Stimulated activated CD4-positive, alpha-beta T cell treated with anti-CD3 and anti-CD28 coated beads, Interleukin-12 subunit alpha, Interleukin-12 subunit beta, amount 100 ng/mL, for 48 hours (primary cell): ENCODE measurements at places on chromosomes 11 and 22.

GRCh38 chr11:74465291-74465708 lies 2.0 kb downstream of the KCNE3 start:
- no peak for DNase-seq

GRCh38 chr11:118998388-118998717 lies 415 bp downstream of the CENATAC start:
- DNase-seq, result no peak

DNA sequence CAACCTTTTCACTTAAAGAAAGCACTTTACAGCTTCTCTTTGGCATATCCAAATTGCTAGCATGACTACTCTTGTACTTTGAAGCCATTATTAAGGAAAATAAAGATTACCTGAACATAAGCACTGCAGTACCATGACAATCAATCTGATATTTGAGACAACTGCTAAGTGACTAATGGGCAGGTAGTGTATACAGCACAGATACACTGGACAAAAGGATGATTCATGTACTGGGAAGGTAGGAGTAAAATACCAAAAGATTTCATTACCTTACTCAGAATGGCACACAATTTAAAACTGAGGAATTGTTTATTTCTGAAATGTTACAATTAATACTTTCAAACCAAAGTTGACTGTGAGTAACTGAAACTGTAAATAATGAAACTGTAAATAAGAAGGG lies 1054.3 kb upstream of the TENM4 start:
- no peak for DNase-seq

GRCh38 chr22:36052505-36052941 lies 23.9 kb upstream of the RBFOX2 start:
- no peak for DNase-seq

DNA sequence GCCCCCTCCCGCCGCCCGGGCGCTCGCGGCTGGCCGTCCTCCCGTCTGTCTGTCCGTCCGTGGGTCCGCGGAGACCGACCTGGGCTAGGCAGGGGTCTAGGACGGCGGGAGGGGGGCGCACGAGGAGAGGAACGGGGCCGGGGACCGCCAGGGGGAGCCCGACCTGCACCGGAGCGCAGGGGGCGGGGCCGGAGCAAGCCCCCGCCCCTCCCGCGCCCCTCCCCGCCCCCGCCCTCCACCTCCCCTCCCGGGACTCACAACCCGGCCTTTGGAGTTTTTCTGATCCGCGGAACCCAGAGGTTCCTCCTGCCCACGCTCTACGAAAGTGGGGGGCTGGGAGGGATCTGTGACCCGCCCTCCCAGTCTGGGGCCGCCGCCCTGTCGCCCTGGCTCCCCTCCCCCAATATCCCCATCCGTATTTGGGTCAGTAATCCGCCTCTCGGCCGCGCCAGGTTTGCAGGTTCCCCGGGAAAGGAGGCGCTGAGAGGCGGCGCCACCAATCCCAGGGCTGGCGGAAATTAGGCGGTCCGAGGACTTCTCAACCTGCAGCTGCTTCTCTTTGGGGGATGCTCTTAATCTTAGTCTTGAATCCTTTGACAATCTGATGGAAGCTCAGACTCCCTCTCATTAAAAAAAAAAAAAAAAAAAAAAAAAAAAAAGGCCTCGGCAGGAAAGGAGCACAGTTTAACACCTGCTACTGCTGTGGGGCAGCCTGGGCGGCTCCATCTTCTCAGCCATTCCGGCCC lies 925 bp upstream of the KCNJ11 start:
- peak; percentile 31 for DNase-seq

GRCh38 chr22:46092670-46093410 lies 57.5 kb upstream of the PPARA start:
- no peak for DNase-seq

DNA sequence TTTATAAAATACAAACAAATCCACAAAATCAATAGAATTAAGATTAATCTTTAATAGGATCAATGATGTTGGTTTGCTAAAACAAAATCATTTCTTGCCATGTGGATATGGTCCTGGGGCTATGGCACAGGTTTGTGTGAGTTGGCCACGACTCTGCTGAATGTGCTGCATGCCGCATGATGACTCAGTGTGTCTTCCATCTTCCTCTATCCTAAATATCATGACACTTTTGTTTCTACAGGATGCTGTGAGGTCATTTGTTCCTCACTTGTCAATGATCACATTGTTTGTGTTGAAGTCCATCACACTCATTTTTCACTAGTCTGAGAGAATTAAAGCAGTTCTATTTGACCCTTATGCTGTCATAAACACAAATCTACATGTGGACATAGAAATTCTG lies 167.2 kb upstream of the ZBED5 start:
- DNase-seq, result no peak

- DNase-seq, result no peak
Observed at GRCh38 chr11:64522036-64522435, 69.0 kb upstream of the SLC22A12 start.

DNA sequence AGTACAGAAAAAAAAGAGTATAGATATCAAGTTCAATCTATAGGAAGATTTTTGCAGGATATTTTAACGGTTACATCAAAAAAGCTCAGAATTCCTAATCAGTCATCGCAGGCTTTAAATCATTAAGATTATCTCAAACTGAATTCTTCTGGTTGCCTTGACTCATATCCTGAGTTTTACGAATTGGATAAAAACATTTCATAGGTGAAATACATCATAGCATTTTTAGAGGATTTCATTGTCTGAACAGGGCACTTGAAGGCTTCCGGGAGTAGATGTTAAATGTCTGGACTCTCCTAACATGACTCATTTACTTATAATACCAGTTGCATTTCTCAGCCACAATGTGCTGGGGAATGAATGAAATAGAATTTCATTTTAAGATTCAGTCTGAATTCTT lies 2216.6 kb upstream of the RAG2 start:
- no peak for DNase-seq

DNA sequence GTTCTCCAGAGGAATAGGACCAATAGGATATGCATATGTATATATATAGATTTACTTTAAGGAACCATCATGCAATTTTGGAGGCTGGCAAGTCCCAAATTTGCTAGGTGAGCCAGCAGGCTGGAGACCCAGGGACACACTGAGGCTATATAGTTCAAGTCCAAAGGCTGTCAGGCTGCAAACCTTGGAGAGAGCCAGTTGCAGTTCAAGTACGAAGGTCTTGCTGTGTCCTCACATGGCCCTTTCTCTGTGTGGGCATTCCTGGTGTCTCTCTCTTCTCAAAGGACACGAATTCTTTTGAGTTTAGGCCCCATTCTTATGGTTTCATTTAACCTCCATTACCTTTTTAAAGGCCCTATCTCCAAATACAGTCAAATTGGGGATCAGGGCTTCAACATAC lies 134.4 kb upstream of the SORL1-AS1 start:
- DNase-seq, result no peak

DNA sequence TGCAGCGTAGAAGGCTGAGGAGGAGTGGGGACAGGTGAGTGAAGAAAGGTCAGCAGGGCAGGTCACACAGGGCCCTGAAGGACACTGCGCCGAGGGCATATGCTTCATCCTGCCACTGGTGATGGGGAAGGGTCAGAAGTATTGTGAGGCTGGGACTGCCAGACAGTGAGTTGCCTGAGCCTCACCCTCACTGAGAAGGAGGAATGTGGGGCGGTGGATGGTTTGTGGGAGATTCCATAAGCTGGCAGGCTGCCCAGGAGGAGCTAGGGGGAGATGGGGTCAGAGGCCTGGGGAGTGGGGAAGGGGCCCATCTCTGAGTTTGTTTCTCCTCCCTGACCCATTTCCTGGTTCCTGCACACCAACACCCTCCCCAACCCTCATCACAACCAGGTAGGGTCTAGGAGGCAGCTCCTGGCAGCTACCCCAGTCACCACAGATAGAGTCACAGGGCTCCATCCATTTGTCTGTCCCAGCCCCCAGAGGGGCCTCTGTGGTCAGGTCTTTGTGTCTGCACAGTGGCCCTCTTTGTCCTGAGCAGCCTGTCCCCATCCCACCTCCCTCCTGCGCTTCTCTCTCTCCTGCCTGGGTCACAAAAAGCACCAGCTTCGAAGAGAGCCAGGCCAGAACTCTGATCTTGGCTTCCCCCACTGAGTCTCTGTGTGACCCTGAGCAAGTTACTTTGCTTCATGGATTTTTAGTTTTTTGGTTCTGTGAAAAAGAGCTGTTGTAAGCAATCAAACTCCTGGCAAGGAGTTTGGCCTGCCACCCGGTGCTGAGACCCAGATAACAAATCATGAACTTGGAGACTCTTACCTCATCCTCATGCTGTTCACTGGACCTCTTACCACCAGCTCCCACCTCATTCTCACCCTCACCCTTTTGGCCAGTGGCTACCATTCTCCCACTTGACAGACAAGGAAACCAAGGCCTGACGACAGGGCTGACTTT lies 4.6 kb upstream of the P2RY2 start:
- no peak for DNase-seq

DNA sequence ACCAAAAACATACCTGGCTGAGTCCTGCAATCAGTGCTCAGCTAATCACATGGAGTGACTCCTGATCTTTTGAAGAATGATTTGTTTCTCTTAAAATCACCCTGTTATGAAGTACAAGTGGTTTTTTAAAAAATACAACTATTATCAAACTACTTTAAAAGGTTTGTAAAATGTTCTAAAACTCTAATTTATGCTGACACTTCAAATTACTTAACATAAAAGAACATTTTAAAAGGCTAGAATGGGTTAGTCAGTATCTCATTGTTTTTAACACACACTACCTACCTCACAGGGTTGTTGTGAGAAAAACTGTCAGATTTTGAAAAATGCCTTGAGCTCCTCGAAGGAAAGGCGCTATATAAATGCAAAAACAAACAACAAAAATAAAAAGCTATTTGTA lies 33.2 kb downstream of the KMT5B start:
- no peak for DNase-seq

- DNase-seq, result no peak
Observed at GRCh38 chr11:132632641-132633124, 899.6 kb downstream of the OPCML start.

- DNase-seq, result no peak
Observed at GRCh38 chr11:4983841-4984240, 10.8 kb upstream of the OR51L1 start.

DNA sequence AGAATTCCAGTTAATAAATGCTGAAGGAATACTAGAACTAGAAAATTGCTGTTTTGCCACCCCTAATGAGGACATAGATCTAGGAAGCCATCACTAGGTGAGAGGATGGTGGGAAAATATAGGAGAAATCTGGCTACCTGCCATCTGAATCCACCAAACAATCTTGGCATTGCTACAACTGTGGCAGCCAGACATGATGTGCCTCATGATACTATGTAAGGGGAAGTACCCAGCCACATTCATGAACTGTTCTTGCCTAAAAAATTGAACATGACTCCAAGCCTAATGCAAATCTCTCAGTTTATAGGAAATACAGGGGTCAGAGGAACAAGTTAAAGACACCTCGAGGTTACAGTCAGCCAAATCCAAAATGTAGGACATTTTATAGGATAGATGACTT lies 72.8 kb downstream of the SFI1 start:
- DNase-seq, result no peak

DNA sequence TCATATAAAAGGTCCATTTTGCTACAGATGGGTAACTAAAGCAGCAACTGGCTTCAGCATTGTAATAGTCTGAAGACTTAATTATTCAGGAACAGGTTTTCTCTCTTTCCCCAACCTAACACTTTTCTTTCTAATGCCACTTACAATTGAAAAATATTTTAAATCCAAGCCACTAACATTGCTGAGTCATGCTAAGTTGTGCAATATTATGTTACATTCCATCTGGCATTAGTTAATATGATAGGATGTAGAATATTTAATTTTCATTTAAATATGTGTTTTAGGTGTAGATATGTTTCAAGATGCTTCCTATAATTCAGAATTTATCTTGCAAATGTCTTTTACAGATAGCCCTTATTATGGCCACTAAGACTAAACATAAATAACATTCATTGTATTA lies 98.6 kb downstream of the KIF18A start:
- DNase-seq, result no peak

GRCh38 chr22:41538583-41538982 lies 5.7 kb downstream of the POLR3H start:
- DNase-seq, result no peak

DNA sequence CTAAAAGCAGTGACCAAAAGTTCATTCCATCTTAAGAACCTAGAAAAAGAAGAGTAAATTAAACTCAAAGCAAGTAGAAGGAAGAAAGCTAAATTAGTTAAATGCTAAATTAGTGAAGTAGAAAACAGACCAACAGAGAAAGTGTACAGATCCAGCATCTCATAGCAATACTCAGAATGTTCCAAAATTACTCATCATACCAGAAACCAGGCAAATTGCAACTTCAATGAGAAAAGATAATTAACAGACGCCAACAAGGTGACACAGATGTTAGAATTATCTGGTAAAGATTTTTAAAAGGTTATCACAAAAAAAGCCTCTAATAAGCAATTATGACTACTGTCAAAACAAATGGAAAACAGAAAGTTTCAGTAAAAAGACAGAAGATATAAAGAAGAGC lies 96.8 kb downstream of the ALX4 start:
- DNase-seq, result no peak

- DNase-seq, result no peak
Observed at GRCh38 chr11:131095511-131096185, 179.4 kb upstream of the SNX19 start.

GRCh38 chr22:43953988-43954785 lies 1.1 kb upstream of the SAMM50 start:
- DNase-seq, result no peak

GRCh38 chr22:49503896-49504521 lies 323.7 kb downstream of the BRD1 start:
- no peak for DNase-seq

DNA sequence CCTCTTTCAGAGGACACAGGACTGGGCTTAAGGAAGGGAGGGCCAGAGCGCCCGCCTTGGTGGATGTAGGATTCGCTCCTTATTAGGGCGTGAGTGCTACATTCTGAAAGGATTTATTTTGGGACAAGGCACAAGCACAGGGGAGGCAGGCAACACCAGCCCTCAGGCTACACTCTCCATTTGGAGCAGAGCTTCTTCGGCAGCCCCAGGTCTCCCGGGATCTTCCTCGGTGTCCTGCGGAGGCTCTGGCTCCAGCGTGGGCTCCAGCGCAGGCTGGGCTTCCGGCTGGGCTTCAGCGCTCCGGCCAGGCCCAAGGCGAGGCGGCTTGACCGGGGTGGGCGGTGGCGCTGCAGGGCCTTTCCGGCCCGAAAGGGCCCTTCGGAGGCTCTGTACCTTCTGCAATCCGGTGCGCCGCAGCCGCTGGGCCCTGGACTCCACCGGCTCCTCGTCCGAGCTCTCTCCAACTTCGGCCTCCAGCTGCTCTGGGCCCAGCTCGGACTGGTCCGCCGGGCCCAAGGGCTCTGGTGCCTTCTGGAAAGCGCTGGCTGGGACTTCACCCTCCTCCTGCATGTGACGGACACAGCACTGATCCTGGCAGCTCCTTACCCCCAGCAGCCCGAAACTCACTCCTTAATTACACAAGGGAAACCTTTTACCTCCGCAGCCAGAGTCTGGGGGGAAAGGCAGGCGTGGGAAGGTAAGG lies 1.1 kb downstream of the CAVIN3 start:
- DNase-seq, result no peak

DNA sequence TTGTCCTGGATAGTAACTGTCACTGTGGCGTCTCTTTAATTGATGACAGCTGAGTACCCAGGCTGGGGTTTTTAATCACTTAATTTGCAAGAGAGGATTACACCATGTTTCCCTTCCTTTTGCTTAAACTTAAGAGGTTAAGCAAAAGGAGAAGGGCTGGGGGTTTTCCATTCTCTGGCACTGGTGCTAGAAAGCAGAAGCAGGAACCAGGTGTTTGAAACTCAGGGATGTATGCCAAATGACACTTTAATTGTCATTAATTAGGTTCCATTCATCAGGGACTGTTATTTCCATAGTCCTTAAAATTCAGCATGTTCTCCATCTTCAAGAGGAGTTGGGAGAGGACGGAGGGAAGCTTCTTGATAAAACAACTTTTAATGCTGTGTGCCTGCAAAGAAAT lies 746.2 kb downstream of the NELL1 start:
- DNase-seq, result no peak
